ENCODE measurements at places on chromosomes 6 and 20.

DNA sequence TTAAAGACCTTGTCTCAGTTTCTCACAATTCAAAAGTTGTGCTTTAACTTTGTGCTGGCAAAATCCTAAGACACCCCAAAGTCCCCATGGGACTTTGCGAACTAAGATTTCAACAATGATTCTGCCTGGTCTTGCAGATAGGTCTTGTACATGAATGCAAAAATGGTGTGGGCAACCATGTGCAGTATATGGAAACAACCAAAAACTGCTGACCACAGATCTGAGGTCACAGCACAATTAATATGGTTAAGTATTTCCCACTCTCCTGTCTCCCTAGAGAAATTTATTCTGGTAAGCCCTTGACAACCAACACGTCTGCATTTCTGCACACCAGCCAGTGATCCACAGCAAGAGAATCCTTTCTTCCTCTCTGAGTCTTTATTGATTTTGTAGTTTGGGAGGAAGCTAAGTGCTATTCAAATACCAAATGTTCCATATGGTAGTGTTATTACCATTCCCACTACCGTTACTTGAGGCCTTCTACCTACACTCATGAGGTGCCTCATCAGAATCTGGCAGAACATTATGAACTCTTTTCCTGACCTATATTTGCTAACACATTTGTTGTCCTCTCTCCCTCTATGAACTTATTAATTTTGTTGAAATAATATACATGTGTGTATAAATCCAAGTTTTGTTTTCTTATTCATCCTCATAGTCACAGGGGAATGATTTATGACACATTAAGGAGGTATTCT, 178.7 kb downstream of the ATXN1 start:
- no peak for DNase-seq

GRCh38 chr20:750801-751200, 17.5 kb downstream of the SLC52A3 start:
- no peak for DNase-seq

- no peak for DNase-seq
Observed at GRCh38 chr6:43408259-43408658, 19.1 kb upstream of the ABCC10 start.

- DNase-seq, result no peak
Observed at GRCh38 chr6:163814494-163815364, 400.2 kb downstream of the QKI start.

DNA sequence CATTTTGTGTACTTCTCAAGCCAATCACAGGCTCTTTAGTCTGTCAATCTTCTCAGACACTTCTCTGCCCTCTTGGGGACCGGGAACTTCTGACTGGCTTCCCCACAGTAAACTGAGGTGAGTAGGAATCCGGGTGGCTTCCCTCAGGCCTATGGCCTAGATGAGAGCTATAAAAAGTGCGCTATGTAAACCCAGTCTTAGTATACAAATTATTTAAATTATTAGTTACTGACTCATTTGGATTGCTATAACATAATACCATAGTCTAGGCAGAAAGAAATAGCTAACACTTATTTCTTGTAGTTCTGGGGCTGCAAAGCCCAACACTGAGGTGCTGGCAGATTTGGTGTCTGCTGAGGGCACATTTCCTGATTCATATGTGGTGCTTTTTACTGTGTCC, 109.2 kb upstream of the MCHR2 start:
- DNase-seq, result no peak

- no peak for DNase-seq
Observed at GRCh38 chr20:20737158-20737557, 24.7 kb upstream of the RALGAPA2 start.

GRCh38 chr6:5246141-5247097, 14.3 kb downstream of the LYRM4 start:
- DNase-seq, result no peak

GRCh38 chr6:167793421-167793820, 33.3 kb upstream of the AFDN start:
- DNase-seq, result no peak

DNA sequence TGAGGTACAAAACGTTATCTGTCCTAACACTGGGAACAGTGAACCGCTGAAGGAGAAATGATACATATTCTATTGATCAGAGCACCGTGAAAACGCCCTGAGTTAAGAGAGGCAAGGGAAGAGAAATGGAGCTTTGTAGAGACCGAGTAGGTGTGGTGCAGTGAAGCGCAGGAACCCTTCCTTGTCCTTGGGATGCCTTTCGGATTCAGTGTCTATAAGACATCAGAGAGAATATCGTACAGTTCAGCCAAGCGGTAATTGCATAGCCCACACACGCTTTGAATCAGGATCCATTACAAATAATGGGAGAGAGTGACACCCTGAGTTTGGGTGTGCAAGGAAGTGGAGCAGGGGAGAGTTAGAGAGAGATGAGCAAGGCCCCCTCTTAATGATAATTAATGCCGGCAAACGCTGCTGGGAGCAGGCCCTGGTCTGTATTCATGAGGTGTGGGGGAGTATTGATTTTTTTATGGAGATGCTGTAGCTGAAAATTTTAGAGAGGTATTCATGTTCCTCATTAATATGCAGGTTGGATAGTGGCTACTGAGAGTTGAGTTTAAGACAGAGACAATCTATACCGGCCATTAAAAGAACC, 20.7 kb downstream of the NOX3 start:
- DNase-seq, result no peak

- DNase-seq, result no peak
Observed at GRCh38 chr20:57958050-57958420, 248.2 kb upstream of the PMEPA1 start.

DNA sequence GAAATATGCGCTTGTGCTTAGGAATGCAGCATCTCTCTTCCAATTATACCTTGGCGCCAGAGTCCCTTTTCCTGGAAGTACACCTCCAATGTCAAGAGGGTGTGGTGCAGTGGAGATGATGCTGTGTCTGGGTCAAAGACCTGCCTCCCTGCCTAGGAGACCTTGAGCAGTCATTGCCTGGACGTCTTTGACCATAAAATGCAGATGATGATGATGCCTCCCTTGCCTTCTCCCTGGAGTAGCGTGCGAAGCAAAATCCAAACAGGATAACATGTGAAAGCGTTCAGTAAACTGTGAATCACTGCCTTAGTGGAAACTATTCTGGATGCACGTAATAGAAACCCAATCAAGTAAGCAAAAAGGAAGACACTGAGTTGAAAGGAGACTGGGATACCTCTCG, 97.4 kb upstream of the ARMC2 start:
- no peak for DNase-seq

GRCh38 chr6:30470968-30471367, 18.3 kb upstream of the HLA-E start:
- DNase-seq, result no peak

DNA sequence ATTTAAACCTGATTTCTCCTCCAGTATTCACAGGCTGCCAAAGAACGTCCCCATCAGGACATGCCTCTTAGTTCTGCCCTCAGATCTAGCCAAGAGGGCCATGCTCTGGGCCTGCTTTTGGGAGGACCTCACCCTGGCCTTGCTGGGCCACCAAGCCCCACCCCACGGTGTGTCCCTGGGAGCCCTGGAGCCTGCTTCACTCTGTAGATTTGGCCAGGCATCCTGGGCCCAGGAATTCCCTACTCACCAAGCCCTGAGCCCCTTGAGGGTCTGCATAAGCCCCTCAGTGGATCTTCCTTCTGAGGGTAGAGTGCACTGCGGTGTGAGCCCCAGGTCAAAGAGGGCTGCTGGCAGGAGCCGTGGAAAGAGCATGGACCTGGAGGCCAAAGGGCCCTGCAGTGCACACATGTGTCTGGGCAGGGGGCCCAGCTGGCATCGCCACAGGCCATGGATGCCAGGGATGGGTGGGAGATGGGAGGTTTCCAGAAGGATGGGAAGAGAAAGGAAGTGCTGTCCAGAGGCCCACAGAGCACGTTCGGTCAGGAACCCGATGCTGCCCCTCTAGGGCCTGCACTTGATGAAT, 98.0 kb downstream of the DACT2 start:
- DNase-seq, result no peak

- DNase-seq, result no peak
Observed at GRCh38 chr6:85360794-85361642, 88.9 kb upstream of the NT5E start.

- no peak for DNase-seq
Observed at GRCh38 chr20:25496968-25497401, 88.3 kb downstream of the NINL start.

DNA sequence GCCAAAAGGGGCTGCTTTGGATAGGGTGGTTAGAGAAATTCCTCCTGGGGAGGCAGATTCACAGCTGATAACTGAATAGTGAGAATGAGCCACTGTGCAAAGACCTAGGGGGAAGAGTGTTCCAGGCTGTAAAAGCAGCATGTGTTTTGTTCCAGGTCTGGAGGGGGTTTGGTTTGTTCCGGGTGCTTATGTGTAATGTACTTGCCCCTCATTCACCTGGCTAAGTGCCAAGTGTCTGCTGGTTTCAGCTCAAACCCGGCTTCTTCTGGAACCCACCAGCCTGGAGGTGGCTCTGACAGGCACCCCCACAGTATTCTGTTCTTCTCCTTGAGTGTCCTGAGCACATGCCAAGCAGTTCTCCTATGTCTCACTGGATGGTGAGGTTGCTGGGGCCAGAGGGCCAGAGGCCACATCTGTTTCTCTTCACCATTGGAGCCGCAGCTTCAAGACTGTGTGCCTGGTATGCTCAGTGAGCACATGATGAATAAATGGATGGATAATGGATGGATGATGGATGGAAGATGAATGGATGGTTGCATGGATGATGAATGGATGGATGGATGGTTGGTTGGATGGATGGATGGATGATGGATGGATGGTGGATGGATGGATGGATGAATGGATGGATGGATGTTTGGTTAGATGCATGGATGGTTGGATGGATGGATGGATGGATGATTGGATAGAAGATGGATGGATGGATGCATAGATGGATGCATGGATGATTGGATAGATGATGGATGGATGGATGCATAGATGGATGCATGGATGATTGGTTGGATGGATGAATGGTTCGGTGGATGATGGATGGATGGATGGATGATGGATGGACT, 227.6 kb downstream of the BMP7 start:
- DNase-seq, result no peak

GRCh38 chr6:124683507-124683906, 278.7 kb upstream of the RNF217 start:
- no peak for DNase-seq

DNA sequence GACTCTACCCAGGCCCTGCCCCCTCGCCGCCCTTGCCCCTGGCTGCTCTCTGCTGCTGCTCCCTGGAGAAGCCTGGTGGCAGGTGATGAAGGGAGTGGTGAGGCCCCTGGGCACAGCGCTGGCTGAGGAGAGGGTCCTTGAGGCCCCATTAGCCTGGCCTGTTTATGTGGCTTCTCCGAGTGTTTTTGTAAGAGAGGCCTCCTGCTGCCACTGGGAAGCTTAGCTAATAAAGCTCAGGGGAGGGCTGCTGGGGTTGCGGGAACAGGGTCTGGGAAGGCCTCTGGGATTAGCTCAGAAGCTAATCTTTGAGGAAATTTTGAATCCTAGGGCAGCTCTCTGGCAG, 15.5 kb downstream of the EBF4 start:
- no peak for DNase-seq

- no peak for DNase-seq
Observed at GRCh38 chr6:167235005-167235404, 56.1 kb upstream of the UNC93A start.

- DNase-seq, result no peak
Observed at GRCh38 chr6:89475634-89476033, 42.7 kb downstream of the ANKRD6 start.

GRCh38 chr20:2701671-2702081, 9.1 kb downstream of the EBF4 start:
- DNase-seq, result no peak

- DNase-seq, result no peak
Observed at GRCh38 chr6:87756858-87757257, 54.8 kb upstream of the AKIRIN2 start.

DNA sequence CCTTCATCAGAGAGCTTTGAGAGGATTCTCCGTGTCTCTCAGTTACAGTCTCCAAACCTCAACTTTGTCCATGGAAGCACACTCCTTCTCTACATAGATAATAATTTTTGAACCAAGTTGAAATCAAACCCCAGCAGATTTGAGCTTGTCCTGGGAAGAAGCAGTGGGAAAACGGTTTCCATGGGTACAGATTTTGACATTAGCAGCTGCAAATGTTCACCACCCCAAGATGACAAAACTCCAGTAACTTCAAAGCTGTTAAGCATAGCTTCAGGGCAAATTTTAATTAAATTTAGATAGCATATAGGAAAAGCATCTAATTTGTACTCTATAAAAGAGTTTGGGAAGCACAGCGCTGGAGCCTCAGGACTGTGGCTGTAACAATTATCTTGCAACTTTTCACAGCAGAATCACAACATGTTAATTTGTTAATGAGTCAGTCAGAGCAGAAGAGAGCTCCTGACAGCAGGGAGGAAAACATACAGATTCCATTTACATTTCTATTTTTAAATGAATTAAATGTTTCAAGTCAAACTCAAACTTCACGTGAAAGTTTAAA, 240.7 kb downstream of the BMP7 start:
- DNase-seq, result no peak

DNA sequence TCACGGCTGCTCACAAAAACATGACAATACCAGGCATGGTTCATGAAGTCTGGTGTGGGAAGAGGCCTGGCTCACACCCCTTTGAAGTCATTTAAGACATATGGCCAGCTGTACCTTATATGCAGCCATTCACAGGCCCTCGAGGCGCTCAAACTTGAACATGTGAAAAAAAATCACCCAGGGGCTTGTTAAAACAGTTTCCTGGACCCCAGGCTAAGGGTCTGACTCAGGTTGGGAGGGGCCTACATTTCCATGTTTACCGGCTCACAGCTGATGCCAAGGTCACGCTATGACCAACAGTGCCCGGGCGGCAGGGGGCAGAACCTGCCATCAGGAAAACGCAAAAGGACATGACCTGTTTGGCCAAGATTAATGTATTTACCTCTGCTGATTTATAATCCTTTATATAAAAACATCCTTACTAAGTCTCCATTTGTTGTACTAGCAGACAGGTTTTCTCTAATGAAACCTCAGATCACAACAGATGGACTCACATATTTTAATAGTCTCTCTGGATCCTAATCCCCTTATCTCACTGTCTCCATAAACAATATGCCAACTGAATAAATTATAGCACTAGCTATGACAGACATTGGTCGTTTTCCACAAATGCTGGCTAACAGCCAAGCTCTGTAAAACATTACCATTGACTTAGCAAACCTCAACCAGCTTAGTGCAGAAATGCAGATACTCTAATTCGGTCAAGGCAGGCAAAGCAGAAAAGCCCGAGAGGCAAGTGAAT, 19.9 kb downstream of the EZR start:
- DNase-seq, result no peak

- DNase-seq, result no peak
Observed at GRCh38 chr6:33836806-33837469, 33.1 kb upstream of the MLN start.

DNA sequence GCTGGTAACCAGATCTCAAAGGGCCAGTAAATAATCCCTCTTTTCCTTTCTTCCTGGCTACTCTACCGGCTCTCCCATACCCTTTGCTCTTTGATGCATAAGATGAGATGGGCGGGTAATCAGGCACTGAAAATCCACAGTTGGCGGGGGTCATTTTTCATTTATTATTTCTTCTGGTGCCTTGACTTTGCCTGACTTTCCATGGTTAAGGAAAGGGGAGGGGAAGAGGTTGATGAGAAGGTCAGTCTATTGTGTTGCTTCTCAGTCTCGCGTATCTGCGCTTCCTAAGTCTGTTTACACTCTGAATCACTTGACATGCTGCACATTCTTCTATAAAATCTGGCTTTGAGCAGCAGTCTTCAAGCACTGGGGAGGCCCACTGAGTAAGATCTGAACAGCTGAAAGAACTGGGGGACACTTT, 121.1 kb upstream of the HDGFL1 start:
- DNase-seq, result no peak

GRCh38 chr20:1563598-1563997, 6.1 kb upstream of the SIRPD start:
- no peak for DNase-seq

- no peak for DNase-seq
Observed at GRCh38 chr20:20568604-20569205, 143.7 kb downstream of the RALGAPA2 start.

Data from stimulated activated CD4-positive, alpha-beta T cell treated with anti-CD3 and anti-CD28 coated beads, Interleukin-15, amount 100 ng/mL, for 1 hour (primary cell).